Stimulated activated CD4-positive, alpha-beta T cell treated with anti-CD3 and anti-CD28 coated beads, TNF-alpha, amount 100 ng/mL, for 24 hours (primary cell): ENCODE measurements at places on chromosomes 5 and 9.

- no peak for DNase-seq
These were observed 208.4 kb downstream of the CD180 start for GRCh38 chr5:66987949-66988838.

GRCh38 chr9:119795395-119795794, 426.2 kb upstream of the BRINP1 start:
- no peak for DNase-seq

- DNase-seq, result peak; percentile 22
These were observed 232.8 kb downstream of the DOCK8 start for GRCh38 chr9:447230-448025.

DNA sequence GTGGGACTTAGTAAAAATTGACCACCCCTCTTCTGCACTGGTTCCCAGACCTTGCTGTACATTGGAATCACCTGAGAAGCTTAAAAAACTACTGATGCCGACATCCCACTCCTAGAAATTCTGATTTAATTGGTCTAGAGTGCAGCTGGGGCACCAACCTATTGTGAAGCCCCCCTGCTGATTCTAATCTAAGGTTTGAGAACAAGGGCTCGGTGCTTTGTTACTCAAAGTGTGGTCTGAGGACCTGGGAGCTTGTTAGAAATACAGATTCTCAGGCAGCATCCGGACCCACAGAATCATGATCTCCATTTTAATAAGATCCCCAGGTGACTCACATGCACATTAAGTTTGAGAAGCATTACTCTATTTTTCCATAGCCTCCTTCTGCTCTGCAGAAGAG, 57.8 kb upstream of the LPAR1 start:
- DNase-seq, result no peak

GRCh38 chr5:177491429-177491945, 5.9 kb downstream of the PDLIM7 start:
- DNase-seq, result no peak

DNA sequence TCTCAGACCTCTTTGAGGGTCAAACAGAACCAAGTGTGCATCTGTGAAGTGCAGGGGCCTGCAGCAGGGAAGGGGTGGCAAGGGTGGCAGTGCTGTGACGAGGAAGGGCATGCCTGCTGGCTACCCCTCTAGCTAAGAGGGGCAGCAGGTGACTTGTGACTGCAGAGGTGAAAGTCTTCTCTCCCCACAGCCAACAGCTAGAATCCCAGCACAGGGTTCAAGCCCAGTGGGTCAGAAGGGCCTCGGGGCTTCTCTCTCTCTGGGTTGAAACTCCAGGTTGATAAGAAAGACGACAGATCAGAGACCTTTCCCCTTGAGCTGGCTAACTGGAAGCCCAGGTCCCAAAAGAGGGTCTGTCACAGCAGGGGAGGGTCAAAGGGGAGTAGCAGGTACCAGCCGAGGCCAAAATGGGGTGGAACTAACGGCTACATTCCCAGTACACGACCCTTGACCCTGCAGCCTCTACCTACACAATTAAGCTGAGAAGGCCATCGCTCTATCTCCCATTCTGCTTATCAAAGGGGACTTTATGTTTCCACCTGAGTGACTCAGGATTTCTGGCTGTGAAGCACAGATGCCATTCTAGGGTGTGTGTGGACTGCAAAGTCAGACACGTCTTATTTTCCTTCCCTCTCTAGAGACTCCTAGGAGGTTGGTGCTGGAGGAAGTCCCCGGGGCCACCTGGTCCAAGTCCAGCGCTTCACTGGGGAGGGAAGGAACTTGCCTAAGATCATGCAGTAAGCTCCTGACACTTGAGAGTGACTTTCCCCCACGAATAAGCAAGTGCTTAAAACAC, 14.6 kb downstream of the ANKS6 start:
- no peak for DNase-seq

DNA sequence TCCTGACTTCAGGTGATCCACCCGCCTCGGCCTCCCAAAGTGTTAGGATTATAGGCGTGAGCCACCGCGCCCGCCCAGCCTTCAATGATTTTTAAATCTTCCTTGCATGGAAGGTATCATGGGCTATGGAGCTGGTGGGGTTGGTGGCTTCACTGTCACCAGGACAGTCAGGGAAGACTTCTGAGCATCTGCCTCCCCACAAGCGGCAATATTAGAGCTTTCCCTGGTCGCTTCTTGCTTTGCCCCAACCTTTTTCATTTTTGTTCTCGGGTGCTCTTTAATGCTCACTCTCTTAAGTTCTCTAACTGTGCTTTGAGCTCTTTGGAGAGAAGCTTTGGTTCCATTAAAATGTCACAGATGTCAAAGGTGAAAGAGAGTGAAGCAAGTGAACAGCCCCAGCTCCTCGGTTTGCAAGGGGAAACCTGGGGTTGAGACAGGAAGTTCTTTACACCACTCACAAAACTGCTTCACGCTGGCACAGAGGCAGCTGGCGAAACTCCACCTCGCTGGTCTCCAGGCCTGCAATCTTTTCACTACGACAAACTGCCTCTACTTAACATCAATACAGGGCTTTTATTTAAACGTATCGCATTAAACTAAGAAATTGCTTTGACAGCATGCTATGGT, 142.5 kb upstream of the RETREG1 start:
- DNase-seq, result no peak

GRCh38 chr5:128084228-128085167, 932 bp downstream of the SLC12A2 start:
- peak; percentile 38 for DNase-seq

- DNase-seq, result no peak
These were observed 92.0 kb upstream of the SSBP2 start for GRCh38 chr5:81842795-81843398.

GRCh38 chr5:141003791-141004611, 37.7 kb downstream of the PCDHAC2 start:
- no peak for DNase-seq

- DNase-seq, result no peak
These were observed 88.7 kb upstream of the SHB start for GRCh38 chr9:38157711-38158110.

DNA sequence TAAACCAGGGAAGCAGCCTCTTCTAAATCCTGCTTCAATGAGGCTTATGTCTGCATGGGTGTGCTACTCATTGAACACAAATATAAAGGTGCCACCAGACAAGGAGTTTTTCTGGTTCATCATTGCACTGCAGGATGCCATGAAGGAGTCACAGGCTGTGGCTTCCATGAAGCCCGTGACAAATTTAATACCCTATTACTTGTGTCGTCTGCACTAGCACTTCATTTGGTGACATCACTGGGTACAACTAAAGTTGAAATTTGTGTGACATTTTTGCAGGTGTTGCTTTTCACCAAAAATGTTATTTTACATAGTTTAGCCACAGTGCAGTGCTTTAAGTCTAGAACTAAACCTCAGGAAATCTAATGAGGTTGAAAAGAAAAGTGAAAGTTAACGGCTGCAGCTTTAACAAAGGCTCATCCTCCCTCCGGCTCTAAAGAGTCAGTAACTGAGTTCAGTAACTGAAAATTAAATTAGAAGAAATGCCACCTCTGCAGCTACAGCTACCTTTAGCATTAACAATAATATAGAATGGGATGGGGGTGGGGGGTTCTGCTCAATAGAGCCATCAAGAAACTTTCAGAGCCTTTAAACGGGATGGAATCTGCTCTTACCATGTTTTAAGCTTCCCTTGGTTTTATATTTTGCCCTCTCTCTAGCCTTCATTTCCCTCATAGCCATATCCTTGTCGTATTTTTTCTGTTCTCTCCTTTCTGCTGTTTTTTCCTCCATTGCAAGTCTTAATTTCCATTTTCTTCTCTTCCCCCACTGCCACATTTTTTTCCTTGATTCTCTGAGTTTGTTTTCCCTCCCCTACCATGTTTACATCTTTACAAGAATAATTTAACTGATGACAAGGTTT, 233.8 kb upstream of the TMEM161B start:
- no peak for DNase-seq

GRCh38 chr5:138445547-138446271, 6.9 kb downstream of the REEP2 start:
- no peak for DNase-seq

DNA sequence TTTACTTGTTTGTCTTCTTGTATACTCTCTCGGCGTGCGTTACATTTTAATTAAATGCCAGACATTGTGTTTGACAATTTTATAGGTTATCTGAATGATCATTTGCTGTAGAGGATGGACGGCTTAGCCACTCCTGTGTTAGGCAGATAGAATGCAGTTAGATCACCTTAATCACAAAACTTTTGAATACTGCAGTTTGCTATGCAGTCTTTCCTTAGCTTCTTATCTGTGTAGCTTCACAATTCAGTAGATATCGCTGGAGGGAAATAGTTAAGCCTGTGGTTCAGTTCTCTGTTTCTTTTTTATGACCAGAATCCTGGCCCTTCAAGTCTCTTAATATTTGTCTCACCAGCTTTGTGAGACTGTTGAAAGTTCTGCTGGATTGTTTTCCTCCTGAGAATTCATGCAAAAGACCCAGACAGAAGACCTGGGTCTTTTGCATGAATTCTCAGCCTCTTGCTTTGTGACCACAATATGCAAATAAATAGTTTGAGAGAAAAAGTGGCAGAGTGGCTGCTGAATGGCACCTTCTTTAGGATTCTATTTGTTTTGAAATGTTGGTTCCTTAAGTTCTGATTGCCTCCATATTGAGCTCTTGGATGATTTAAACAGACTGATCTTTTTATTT, 40.2 kb downstream of the RASA1 start:
- no peak for DNase-seq

DNA sequence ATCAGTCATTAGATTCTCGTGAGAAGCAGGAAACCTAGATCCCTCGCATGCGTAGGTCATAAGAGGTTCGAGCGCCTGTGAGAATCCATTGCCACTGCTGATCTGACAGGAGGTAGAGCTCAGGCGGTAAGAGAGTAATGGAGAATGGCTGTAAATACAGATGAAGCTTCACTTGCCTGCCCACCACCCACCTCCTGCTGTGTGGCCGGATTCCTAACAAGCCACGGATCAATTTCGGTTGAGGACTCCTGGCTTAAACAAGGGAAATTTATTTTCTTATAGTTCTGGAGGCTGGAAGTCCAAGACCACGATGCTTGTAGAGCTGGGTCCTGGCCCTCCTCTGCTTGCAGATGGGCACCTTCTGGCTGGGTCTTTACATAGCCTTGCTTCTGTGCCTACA, 200.4 kb downstream of the PCSK5 start:
- no peak for DNase-seq

GRCh38 chr9:77023726-77024125, 4.3 kb downstream of the FOXB2 start:
- no peak for DNase-seq

DNA sequence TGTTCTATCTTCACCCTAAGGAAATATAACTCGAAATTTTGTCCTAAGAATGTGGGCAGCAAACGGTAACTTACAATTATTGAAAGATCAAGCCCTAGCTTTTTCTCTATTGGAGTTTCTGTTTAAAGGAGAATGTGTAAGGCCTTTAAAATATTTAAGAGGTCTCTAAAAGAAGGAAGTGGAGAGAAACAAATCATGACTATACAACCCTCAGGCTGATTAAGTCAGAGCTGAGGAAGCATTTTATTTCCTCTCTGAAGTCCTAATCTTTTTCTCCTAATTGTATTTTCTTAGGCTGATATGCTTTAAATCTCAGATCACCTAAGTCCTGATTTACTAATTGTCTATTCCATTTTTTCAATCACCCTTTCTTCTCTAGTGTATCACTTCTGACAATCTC, 1708.8 kb upstream of the C9orf72 start:
- DNase-seq, result no peak

- DNase-seq, result no peak
These were observed 127.7 kb upstream of the RAD23B start for GRCh38 chr9:107155244-107155817.

DNA sequence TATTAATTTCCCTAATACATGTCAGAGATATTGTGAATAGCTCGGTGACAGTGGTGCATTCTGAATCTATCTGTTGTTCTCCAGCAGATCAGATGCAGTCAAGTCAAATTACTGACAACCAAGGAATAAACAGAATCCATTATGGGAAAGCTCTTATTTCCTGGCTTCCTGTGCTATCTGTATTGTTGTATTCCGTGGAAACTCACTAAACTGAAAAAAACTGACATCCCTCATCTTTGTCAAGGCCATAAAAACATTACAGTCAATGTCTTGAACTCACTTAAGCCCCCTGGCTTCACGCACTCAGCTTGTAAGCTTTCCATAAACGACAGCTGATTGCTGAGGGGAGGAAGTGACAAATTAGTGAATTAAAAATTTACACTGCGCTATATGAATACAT, 245.9 kb downstream of the CTNND2 start:
- no peak for DNase-seq

- DNase-seq, result no peak
These were observed 131.1 kb downstream of the OLFM1 start for GRCh38 chr9:135218331-135219225.

- no peak for DNase-seq
These were observed 9.6 kb upstream of the NSD1 start for GRCh38 chr5:177123789-177124485.

- DNase-seq, result no peak
These were observed 3.8 kb upstream of the ELAVL2 start for GRCh38 chr9:23829580-23830475.

DNA sequence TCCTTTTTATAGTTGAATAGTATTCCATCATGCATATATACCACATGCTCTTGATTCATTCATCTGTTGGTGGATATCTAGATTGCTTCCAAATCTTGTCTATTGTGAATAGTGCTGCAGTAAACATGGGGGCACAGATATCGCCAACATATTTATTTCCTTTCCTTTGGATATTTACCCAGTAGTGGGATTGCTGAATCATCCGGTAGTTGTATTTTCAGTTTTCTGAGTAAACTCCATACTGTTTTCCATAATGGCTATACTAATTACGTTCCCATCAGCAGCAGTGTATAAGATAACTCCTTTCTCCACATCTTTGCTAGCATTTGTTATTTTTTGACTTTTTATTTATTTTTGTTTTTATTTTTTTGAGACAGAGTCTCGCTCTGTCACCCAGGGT, 3.3 kb downstream of the SNX2 start:
- DNase-seq, result no peak

- no peak for DNase-seq
These were observed 644 bp upstream of the CTNNAL1 start for GRCh38 chr9:109013679-109014607.

DNA sequence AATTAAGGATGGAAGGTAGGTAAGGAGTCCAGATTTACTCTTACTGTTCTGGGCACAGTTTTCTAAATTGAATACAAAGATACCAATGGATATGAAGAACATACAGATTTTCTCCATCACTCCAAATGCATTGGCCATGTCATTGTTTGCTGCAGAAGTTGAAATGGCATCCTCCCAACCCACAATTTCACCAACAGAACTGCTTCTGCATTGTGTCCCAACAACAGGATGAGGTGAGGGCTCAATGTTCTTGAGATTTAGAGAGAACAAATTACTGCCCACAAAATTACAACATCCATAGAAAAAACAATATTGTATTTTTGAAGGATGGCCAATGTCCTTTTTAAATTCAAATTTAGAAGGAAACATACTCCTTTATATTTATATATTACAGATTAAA, 88.9 kb downstream of the NUDT12 start:
- no peak for DNase-seq

- no peak for DNase-seq
These were observed 30.4 kb upstream of the FABP6 start for GRCh38 chr5:160198841-160199409.
